Mammary epithelial cell (primary cell): ENCODE measurements at places on chromosomes 7 and 10.

- no peak for DNase-seq
Observed at GRCh38 chr7:407721-408539, 111.7 kb downstream of the PDGFA start.

DNA sequence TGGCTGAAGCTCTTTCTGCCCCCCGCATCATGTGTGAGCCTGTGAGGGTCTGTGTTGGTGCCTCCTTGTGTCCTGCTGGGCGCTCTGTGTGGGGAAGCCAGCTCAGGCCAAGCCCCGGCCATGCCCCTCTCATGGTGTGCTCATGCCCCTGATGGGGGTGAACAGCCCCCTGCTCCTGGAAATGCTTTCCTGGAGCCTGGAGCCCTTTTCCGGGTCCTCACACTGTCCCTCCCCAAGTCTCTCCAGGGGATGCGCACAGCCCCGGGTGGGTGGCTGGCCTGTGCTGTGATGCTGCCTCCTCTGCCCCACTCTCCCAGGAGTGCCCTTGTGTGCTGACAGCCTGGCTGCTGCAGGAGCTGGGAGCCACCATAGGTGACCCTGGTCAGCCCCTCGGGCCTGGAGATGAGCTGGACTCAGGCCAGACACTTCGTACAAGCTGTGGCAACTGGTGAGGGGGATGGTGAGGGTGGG is 20.8 kb upstream of the ZNF862 start:
- DNase-seq, result no peak

DNA sequence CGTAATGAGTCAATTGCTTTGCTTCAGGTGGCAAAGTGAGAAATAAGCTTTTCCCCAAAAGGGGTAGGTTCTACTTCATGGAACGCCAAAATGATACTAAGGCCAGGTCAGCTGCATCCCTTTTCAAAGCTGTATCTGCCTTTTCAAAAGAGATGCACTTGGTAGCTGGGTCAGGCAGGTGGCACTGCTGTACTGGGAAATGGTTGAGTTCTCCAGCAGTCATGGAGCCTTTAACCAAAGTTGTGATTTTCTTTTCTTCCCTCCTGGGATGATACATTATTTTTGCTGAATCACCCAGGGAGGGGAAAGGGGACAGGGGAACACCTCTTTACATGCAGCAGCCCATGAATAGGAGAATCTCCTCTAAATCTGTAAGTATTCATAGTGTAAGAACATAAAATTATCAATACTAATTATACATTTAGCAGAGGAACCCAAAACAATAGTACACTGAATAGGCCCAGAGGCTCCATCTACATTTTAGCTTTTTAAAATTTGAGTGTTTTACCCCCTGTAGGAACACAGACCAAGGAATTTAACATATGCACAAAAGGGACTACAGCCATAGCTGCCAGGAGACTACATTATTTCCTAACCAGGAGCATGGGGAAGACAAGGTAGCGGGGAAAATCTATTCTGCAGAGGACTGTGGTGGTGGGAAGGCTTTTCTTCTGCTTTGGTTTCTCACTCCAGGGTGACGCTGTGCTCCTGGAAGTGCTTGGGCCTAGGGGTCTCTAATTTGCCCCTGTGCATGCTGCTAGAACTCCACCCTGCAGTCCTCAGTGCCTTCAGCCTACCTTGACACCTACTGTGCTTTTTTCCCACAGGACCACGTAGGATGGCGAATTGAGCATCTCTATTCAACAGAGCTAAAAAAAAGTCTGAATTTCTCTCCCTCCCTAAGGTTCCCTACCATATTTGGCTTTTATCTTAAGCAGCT is 6.4 kb upstream of the GPR22 start:
- peak; percentile 60 for DNase-seq

DNA sequence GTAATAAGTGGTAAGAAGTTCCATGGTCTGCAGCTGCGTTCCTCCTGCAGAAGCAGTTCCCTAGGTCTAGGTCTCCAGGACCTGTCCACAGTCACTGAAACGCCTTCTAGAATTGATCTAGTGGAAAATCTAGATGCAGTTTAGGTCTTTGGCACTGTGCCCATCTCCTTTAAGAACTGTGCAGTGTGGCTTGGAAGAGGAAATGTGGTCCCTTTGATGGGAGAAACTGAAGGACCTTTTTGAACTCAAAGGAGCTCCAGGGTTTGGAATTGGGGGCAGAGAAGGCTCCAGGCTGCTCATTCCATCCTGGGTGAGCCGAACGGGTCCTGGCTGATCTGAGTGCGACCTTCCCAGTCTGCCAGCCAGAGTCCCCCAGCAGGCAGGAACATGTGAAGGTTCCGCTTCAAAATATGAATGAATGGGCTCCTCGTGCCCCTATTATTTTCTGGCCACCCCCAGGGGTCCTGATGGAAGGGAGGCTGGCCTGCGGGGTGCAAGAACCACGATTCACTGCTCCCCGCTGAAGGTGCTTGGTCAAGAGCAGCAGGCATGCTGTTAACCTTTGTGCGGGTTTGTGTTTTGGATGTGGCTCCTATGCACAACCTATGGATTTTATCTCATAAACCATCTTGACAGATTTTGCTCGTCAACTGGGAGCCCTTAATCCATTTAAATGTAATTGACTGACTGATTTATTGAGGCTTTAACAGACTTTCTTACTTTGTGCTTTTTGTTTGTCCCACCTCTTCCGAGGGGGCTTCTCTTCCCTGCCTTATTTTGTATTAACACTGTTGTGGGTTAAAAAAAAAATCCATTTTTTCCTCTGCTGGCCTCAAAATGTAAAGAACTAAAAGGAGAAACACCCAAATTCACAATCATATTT is 36.7 kb downstream of the ZNF467 start:
- DNase-seq, result no peak

GRCh38 chr10:118213436-118213835 is 128.7 kb downstream of the FAM204A start:
- no peak for DNase-seq

DNA sequence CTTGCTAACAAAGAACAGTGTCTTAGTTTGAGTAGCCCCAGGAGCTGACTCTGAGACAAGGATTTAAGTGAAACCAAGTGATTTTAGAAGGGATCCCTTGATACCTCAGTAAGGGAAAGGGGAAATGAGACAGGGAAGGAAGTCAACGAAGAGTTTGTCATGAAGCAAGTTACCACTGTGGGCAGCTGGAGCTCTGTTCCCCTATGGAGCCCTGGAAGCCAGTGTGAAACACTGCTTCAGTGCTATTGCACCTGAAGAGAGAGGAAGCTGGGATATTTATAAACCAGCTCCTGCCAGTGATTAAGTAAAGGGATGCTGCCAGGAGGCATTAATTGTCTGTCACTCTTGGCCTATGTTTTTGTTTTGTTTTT is 58.9 kb upstream of the WAPL start:
- DNase-seq, result no peak

DNA sequence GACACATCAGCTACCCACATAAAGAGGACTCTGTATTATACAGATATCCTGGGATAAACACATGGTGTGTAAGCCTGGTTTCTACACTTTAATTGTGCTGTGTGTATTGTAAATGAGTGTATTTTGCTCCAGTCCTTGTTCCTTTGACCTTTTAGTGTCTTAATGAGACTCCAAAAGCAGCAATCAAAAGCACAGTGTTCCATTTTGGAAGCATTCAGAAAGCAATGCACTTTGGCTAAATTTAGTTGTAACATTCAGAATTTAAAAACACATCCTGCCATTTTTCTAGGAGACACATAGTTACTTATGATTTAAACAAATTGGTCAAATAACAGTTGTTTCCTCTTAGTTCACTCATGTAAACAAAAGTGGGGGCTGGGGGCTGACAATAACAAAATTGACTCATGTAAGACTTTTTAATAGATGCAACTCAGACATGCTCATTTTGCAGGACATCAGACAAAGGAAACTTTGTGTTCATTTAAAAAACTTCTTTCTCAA is 122.2 kb downstream of the GPR37 start:
- no peak for DNase-seq

GRCh38 chr7:262251-262572 is 27.8 kb upstream of the FOXL3 start:
- no peak for DNase-seq

DNA sequence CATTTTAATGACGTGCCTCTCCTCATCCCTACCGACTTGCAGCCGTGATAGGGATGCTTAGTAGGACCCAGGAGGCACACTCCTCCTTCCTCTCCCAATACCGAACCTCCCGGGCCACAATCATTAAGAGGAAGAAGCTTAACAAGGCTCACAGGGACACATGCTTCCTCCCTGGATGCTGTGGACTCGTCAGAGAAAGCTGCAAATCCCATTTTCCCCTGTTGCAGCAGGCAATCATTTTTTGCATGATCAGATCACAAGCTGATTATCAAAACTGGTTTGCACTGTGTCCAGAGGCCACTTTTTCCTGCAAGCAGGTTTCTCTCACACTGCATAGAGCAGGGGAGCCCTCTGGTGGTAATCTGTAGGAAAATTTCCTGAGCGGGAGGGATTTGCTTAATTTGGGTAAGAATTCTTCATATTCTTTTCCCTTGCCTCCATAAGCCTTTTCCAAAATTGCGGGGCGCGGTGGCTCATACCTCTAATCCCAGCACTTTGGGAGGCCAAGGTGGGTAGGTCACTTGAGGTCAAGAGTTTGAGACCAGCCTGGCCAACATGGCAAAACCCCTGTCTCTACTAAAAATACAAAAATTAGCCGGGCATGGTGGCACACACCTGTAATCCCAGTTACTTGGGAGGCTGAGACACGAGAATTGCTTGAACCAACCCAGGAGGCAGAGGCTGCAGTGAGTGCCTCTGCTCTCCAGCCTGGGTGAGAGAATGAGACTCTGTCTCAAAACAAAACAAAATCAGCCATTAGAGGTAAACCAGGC is 16.1 kb upstream of the LAMB4 start:
- DNase-seq, result peak; percentile 54

GRCh38 chr10:51599647-51600046 is 99.7 kb downstream of the CSTF2T start:
- no peak for DNase-seq

GRCh38 chr7:49848211-49848841 is 74.9 kb downstream of the VWC2 start:
- peak; percentile 5 for DNase-seq

GRCh38 chr10:123554656-123555055 is 111.5 kb upstream of the GPR26 start:
- DNase-seq, result no peak

- no peak for DNase-seq
Observed at GRCh38 chr7:149547126-149547525, 49.5 kb upstream of the ZNF746 start.

DNA sequence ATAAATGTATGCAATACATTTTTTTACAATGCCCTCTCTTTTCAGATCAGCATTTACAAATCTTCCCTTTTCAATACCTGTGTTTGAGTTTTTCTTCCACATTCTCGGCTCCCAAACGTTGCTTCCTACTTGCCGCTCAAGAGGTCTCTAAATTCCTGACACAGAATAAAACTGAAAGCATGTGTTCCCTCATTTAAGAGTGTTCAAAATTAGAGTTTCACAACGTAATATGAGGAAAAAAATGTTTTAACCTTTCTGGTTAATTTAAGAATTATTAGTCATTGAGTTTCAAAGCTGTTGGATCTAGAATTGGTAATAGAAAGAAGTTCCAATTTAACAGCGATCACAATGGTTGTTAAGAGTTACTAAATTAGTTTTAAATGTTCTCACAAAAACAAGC is 100.4 kb downstream of the ARID5B start:
- no peak for DNase-seq

DNA sequence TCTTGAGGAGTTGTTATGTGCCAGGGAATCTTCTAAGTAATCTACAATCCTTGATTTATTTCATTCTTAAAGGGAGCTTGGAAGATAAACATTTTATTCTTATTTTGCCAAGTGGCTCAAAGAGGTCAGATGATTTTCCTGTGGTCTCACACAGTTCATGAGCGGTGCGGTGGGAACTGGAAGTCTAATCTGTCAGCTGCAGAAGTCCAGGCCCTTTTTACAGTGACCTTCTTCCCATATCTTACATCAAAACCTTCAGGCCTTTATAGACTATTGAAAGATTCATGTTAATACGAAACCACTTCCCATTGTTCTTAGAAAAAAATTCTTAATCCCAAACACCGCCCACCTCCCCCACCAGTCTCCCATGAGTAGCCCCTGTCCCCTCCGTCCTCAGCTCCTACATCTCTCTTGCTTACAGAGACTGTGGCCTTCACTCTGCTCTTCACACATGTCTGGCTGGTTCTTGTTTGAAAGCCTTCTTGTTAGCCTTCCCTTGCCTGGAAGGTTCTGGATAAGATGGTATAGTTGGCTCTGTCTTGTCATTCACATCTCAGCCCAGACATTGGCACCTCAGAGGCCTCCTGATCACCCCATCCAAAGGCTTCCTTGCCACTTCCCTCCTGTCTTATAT is 61.5 kb downstream of the ITGA8 start:
- no peak for DNase-seq

DNA sequence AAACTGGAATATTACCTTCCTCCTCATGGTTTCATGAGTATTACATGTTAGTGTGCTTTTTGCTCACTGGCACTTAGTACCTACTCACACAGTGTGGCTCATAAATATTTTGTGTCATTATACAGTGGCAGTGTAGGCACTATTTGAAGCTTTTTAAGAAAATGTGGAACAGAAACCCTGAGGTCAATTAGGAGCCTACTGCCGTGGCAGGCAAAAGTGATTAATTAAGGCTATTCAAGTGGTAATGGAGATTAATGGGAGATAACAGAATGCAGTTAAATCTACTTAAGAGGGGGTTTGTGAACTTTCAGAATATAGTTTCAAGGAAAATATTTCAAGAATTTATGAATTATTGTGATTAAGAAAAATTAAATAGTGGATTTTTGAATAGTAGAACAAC is 277.6 kb downstream of the HGF start:
- no peak for DNase-seq

GRCh38 chr7:158568974-158569857 is 18.4 kb downstream of the PTPRN2 start:
- no peak for DNase-seq

DNA sequence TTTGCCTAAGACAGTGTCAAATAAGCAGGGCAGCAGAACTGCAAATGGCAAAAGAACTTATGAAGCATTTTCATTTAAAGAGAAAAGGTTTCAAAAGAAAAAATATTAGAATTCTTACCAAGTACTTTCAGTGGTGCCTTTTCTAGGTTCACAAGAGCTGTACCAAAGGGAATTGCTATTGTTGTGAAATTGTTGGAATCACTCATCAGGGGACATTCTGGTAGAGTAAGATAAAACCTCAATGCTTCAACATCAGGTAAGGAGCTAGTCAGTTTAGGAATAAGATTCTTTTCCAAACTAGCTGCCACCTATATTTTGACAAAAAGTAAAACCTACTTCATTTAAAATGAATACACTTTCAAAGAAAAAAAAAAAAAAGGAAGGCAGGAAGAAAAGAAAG is 85.0 kb downstream of the HERC4 start:
- no peak for DNase-seq

DNA sequence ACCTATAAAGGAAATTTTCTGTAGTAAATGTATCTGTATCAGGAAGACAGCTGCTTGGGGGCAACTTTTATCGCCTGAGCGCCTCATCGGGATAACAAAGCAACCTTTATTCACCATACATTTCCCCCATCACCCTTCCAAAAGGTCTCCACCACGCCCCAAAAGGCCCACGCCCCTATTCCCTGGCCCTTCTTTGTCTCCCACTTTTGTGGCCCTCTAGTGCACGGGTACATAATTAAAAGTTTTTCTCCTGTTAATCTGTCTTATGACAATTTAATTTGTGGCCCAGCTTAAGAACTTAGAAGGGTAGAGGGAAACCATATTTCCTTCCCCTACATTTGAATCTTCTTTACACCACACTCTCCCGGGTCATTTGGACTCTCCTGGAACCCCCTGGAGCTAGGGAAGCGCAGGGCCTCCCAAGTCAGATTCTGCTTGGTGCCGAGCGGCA is 625 bp downstream of the RP9 start:
- peak; percentile 25 for DNase-seq
